ENCODE measurements at places on chromosomes 7 and 10.
A peak's percentile ranks its signal among the peaks of the same experiment; 100 is the strongest.

GRCh38 chr7:50591480-50592438, 26.6 kb upstream of the DDC start:
- DNase-seq: no peak

GRCh38 chr7:30996883-30997282, 33.1 kb downstream of the GHRHR start:
- DNase-seq: peak; percentile 96

GRCh38 chr7:12941512-12941911, 254.1 kb downstream of the ARL4A start:
- peak; percentile 30 for DNase-seq

DNA sequence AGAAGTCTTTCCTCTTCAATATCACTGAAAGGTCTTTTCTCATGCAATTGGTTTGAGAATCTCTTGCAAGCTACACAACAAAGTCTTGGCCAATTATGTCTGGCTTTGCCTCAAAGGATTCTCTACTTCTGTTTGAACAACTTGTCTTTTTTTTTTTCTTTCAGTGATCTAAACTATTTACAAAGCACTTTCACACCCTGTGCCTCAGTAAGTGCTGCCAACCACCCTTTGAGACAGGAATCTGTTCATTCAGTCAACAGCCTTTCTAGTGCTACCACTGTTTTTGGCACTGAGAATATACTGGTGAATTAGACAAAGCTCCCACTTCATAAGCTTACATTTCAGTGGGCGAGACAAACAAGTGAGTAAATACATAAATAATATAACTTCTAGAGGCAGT, 26.9 kb upstream of the SDK1 start:
- no peak for DNase-seq

GRCh38 chr7:2688409-2689342, 674 bp downstream of the AMZ1 start:
- DNase-seq: peak; percentile 61

GRCh38 chr7:148419856-148420832, 170.4 kb upstream of the C7orf33 start:
- no peak for DNase-seq

DNA sequence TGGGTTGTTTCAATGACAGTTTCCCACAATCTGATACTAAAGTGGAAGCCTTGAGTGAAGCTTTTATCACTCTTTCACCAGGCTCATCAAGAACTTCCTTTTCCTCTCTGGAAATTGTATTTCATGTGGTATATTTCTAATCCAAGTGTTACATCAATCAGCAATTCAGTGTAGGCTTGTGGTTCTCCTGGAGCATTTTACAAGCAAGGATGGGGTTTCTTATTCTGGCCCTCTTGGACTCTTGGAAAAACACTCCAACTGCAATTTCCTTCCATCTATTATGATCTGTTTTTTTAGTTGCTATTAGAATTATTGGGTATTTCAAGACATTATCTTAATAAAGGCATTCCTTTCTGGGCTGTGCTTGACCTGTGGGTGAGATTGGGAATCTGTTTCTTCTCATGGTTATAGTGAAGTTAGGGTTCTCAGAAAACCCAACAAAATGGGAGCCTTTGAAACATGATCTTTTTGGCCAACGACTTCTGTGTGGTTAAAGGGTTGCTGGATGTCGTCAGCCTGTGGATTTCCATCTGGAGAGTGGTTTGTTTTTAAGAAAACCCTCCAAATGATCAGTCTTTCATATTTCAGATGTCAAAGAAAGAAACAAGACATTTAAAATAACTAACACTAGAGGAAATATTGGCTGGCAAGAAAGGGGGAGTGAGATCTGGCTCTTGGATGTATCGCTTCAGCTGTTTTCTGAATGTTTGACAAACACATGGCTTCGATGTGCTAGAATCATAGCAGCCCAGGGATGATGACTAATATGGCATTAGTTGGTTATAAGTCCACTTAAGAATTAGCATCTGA, 540.2 kb downstream of the LRMDA start:
- DNase-seq: no peak

DNA sequence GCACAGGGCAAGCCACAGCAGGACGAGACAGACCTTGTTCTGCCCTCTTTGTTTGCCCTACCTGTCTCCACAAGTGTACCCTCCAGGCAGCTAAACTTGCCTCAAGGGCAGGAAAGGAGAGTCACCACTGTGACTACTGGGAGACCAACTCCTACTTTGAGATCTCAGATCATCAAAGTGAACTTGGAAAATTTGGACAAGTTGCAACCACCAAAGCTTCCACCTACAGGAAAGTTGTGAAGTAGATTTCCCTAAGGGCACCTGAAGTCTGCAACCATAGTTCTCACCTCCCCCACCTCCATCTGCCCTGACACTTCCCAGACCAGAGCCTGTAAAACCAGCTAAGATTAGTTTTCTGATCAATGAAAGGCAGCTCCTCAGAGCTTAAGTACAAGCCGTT, 2.5 kb upstream of the WDR91 start:
- peak; percentile 62 for DNase-seq

DNA sequence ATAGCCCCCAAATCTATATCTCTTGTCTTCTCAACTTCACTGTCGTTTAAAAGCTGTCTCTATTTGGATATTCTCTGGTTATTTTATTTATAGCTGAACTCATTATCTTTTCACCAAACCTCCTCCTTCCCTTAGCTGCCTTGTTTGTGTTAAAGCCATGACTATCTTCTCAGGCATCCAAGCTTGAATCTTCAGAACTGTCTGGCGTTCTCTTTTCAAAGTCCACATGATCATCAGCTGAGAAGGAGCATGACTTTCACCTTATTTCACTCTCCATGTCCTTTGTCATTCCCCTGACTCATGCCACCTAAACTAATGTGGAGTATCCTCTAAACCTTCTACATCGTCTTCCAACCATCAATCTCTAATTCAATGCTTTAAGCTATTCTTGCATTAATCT, 5.7 kb upstream of the GLCCI1 start:
- peak; percentile 40 for DNase-seq

GRCh38 chr10:44415121-44415520, 30.2 kb upstream of the CXCL12 start:
- DNase-seq: no peak

DNA sequence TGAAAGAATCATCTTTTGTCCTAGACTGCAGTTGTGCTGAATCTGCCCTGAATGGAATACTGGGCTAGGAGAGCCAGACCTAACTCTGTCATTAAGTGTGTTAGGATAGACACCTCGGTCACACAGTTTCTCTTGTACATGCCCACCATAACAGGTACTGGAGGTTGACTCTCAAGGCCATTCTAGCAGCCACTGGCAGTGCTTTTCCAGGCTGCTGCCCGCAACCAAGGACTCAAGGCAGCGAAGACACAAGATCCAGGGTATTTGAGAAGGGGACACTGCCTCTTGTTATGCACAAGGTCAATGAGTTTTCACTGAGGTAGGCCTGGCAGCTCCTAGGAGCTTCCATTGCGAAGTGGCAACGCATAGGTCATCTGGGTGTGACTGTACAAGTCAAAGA, 70.6 kb upstream of the ZNF746 start:
- DNase-seq: no peak

- no peak for DNase-seq
Observed at GRCh38 chr7:105319578-105319977, 69.1 kb downstream of the SRPK2 start.

DNA sequence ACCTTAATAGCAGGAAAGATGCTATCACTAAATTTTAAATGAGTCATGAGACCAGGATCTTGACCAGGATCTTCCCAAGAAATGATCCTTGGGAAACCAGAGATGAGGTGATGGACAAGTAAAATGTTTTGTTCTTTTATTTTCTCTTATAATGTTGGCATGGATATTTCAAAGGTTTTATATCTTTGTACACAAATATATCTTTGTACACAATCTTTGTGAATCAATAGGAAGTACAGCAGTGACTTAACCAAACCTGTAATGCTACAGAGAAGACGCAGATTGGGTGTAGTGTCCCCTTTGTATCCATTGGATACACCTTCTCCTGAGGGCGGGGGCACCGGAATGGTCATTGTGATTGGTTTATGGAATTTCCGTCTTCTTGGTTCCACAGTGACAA, 180.1 kb upstream of the CCDC6 start:
- no peak for DNase-seq

- DNase-seq: no peak
Observed at GRCh38 chr7:24959735-24960485, 20.1 kb downstream of the OSBPL3 start.

- DNase-seq: peak; percentile 16
Observed at GRCh38 chr10:104122225-104123107, 495 bp downstream of the SFR1 start.

DNA sequence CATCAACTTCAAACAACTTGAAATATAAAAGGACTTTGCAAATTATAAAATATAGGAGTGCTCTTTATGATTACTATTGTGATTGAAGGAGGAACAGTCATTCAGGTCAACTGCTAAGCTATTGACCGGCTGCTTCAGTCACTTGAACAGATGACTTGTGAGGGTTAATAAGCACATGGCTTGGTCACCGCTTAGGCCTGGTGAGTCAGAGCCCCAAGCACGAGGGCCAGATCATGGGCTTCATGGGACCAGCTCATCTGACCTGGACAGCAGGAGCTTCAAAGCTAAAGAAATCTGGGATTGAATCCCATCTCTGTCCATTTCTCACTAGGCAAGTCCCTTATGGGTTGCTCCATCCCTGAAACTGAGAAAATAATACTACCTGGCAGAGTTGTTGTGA, 60.4 kb upstream of the ADO start:
- DNase-seq: no peak

DNA sequence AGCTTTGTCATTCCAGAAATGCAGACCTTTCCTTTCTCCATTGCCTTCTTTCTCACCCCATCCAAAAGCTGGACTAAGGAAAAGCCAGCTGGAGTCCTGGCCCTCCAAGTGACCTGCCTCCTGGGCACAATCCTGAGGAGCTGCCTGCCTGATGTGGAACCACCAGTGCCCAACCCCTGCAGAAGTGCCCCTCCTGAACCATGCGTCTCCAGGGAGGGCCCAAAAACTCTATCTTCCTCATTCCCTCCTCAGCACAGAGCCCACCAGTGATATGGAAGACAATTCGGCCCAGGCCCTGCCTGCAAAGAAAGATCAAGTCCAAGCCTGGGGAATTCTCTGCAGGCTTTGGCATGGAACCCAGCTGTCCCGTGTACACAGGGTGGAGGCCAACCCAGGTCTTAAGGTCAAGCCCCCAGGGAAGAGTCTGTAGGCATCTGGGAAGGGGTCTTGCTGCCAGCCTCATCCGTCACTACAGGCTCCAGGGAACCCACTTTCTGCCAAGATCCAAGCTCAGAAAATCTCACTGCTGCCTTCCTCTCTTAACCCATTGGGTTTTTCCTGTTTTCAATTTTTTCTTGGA, 3.5 kb upstream of the GRID1 start:
- no peak for DNase-seq

DNA sequence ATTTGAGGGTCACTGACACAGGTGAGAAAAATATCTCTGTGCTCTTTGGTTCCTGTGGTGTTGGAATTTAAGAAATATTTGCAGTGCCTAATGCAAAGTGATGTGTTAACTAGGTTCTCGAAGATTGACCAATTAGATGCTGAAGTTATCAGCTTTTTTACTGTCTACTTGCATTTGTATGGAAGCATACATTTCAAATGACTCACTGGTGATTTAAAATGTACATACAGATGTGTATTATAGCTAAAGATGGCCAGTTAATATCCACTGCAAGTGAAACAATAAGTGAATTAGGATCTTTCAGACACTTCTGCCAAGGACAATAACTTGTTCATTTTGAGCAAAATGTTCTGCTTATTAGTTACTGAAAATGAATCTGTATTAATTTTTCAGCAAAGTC, 205.0 kb downstream of the FANK1 start:
- DNase-seq: no peak

Measured in trophoblast cell (in vitro differentiated cells and primary cell).